Stimulated activated CD8-positive, alpha-beta memory T cell treated with anti-CD3 and anti-CD28 coated beads, Interleukin-7, amount 100 ng/mL, for 24 hours (primary cell): ENCODE measurements at places on chromosomes 13 and 19.

GRCh38 chr13:84843368-84843767, 955.9 kb downstream of the SLITRK6 start:
- DNase-seq: no peak

DNA sequence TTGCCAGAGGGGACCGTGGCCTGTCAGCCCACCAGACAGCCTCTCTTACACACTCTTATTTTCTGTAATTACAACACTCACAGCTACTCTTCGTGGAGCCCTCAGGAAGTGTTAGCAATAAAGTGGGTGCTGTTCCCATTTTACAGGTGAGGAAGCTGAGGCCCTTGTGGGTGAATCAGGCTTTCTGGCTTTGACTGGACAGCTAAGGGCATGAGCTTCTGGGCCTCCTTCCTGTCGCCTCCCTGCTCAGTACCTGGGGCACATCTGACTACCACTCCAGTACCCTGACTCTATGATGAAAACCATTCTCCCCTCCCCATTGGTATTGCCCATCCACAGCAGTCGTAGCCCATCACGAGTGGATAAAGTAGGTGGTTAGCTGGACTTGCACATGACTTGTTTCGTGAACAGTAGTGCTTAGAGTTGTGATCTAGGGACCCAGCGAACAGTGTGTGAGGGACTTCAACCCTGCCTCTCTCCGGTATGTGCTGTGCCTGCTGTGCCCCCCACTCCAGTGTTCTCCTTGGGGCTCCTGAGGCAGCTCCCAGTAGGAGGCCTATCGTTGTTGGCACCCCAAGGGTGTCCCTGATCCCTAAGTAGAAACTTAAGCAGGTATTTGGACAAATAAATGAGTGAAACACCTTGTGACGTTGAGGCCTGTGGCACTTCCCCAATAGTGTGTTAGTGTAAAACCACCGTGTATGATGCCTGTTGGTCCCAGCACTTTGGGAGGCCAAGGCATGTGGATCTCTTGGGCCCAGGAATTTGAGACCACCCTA, 38.6 kb downstream of the GATAD2A start:
- no peak for DNase-seq

DNA sequence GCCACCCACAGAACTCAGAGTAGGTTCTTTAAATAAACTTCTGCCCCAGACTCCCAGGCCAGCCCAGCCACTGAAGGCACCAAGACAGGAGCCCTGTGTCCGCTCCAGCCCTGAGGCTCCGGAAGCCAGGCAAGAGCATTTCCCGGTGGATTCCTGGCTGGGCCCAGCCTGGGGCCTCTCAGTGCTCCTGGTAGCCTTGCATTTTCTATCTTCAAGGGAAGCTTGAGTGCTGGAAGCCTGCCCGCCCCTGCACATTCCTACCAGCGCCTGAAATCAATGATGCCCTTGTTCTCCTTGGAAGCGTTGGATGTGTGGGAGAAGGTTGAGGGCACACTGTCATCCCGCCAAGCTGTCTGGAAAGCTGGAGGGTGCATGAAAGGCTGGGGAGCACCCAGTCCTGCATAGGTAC, 70.3 kb downstream of the ALOX5AP start:
- no peak for DNase-seq

- no peak for DNase-seq
These were observed 22.5 kb downstream of the SAFB start for GRCh38 chr19:5645409-5645808.

- DNase-seq: no peak
These were observed 29.0 kb downstream of the RANBP3 start for GRCh38 chr19:5948752-5949564.

GRCh38 chr19:11423164-11423790, 4.2 kb upstream of the RGL3 start:
- no peak for DNase-seq

- DNase-seq: no peak
These were observed 8.9 kb upstream of the OR1I1 start for GRCh38 chr19:15072930-15073647.

DNA sequence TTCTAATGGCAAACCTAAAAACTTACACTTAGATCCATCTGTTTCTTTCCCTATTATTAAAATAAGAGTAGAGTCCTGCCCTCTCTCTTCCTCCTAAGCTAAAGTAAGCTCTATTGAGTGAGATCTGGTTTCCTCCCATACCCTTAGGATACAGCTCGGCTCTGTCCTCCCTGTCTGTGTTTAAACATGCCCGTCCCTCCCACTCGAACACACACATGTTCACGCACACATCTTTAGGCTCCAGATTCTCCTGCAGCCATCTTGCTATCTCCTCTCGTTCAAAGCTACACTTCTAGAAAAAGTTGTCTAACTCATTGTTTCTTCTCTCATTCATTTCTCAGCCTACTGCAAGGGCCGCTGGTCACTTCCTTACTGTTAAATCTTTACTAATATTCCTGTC, 15.1 kb upstream of the CEBPG start:
- no peak for DNase-seq

- no peak for DNase-seq
These were observed 5.7 kb downstream of the SHISA7 start for GRCh38 chr19:55437410-55437809.

DNA sequence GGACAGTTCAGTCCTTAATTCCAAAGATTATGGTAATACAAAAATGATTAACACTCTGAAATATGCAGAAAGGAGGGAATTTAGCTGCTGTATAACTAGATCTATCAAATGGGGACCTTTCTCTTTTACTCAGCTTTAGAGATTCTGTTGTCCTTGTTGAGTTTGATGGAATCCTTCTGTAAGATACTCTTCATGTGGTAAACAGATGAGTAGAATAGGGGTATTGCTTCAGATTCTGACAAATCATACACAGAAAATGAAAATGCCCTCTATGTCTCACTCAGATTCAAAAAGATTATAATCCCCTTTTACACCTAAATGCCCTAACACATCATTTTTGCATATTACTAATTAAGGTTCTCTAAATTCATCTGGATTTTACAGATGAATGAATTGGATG, 50.7 kb downstream of the ARHGAP35 start:
- DNase-seq: no peak

GRCh38 chr19:52034051-52034728, 6.0 kb upstream of the ZNF614 start:
- DNase-seq: no peak

DNA sequence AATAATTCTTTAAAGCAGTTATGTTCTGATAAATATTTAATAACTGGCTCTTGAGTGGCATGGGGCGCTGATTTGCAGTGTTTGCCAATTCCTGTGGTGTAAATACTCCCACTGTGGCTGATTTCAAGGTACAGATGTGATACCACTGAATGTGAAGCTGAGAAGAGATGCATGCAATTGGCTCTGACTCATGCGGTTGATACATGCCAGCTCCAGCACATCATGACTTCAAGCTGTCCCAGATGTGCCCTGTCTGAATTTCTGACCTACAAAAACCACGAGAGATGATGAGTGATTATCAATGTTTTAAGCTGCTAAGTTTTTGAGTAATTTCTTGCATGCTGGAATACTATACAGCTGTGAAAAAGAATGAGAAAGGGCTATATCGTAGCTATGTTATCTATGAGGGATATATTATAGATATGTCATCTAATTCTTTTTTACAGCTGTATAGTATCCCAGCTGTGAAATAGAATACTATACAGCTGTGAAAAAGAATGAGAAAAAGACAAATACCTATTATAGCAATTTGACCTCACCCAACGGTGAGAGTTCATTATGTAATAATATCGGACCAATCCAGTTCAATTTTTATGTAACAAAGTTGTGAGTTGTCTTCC, 7.6 kb upstream of the ACSBG2 start:
- DNase-seq: no peak

DNA sequence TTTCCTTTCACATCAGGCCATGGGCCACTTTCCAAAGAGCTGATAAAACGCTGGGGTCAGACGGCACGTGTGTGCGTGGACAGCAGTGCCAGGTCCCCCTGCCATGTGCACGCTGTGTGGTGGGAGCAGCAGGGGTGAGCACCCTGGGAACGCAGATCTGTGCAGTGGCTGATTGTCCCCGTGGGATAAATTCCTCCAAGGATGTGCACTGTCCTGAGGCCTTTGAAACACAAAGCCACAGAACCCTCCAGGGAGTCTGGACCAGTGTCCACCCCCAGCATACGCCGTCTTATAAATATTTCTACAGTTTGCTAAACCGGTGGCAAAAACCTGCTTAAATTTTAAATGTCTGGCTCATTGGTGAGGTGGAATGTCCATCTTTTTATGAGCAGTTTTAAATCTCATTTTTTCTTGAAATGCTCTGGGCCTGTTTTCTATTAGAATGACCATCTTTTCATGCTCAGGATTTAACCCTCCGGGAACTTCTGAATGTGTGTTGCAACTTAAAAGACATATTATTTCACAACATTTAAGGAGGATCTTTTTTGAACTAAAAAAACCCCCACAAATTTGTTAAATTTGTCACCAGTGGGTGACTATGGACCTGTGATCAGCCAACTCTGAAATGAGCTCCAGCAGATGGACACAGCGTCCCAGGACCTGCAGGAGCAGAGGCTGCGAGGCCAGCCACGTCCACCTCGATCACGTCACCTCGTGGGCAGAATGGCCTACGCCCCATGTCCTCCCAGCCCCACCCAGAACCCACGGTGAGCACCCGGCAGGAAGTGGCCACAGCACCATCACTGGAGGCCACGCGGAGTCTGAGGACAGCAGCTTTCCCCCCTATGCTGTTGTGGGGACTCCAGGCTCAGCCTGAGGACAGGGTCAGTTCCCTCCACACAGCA, 68.6 kb downstream of the RASA3 start:
- DNase-seq: no peak

- DNase-seq: no peak
These were observed 19.4 kb upstream of the GSX1 start for GRCh38 chr13:27772651-27773425.
